ENCODE measurements at places on chromosomes 3 and 15.

DNA sequence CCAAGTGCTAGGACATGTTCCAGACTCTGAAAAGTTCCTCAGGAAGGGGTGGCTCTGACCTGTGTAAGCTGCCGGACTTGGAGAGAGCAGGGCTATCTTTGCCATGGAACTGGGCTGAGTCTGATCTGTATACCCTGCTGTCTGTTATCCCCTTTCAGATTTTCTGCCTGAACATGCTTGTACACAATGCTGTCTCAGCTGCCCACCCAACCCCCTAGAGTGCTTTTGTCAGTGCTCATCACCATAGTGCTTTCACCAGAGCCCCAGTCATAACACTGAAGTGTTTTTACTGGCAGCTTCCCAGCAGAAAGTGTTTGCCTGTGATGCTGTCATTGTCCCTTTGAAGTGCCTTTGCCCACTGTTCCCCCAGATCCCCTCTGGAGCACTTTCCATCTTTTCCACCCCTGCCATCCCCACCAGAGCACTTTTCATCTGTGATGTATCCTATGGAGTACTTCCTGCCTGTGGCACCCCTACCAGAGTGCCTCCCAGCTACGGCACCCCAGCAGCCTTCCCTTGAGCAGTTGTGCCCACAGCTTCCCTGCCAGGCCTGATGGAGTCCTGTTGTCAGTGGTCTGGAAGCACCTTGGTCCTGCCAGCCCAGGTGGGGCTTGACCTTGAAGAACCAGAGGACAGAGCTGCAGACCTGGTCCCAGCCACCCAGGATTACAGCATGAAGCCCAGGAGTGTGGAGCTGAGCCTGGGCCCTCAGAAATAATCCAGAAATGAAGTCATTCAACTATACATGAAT lies 397.7 kb downstream of the DIPK2A start:
- DNase-seq: no peak

GRCh38 chr15:43325039-43325684 lies 5.2 kb downstream of the LCMT2 start:
- DNase-seq: no peak

DNA sequence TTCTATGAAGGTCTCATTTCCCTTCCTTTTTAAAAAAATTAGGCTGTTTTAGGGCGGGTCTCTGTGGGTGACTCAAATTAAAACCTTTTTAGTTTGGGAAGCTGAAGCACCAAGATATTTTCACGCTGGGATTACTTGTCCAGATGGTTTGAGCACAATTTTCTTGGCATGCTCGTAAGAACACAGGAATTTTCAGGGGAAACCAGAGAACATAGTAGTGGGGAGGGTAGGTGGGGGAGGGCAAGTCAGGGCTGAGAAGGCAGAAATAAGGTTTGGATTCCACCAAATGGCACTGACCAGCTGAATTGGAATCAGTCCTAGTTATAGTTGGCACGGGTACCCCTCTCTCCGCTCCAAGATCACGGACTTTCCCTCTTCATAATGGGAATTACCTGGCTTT lies 97.3 kb upstream of the LRIG1 start:
- no peak for DNase-seq

DNA sequence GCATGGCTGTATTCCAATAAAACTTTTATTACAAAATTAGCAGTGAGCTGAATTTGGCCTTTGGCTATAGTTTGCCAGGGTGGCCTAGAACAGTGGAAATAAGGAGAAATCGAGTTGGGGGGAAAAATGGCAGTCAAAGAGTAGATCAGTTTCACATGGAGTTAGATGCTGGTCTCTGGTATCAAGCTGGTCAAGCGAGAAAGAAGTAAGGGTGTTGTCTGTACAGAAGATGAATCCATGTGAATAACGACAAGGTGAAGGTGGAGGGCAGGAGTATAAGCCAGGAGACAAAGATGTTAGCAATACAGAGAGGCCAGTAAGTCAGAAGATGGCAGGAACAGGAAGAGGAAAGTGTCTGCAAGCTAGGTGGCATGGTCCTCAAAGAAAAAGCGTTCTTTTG lies 11.7 kb downstream of the AHSG start:
- no peak for DNase-seq

- DNase-seq: no peak
These were observed 121.9 kb upstream of the STAC start for GRCh38 chr3:36258421-36258820.

GRCh38 chr15:36689012-36689321 lies 109.5 kb downstream of the CDIN1 start:
- DNase-seq: no peak

- no peak for DNase-seq
These were observed 61.5 kb upstream of the MEF2A start for GRCh38 chr15:99504071-99504822.

- DNase-seq: no peak
These were observed 785 bp downstream of the MFSD1 start for GRCh38 chr3:158802409-158803268.

GRCh38 chr3:119098619-119099222 lies 47.2 kb upstream of the TEX55 start:
- no peak for DNase-seq

GRCh38 chr3:10546181-10546624 lies 40.8 kb upstream of the ATP2B2 start:
- DNase-seq: no peak

GRCh38 chr15:67822537-67823313 lies 2.6 kb upstream of the SKOR1 start:
- DNase-seq: no peak

GRCh38 chr3:56782906-56783305 lies 18.8 kb downstream of the ARHGEF3 start:
- DNase-seq: no peak

- DNase-seq: no peak
These were observed 35.9 kb upstream of the TMEM115 start for GRCh38 chr3:50395070-50395860.

DNA sequence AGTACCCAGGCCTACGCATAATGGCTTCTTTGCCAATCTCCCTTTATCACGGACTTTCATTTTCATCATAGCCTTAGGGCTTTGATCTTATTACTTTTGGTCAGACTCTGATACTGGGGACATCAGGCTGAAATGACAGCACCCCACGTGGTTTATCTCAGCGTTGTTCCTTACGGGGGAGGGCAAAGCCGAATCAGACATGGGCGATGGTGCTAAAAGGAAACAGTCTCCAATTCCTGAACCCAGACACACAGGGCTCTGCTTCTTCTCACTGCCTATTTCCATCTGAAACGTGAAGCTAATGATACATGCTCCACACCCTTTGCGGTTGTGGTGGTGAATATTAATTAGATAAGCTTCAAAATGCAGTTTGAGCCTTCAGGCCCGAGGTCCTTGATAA lies 59.4 kb upstream of the CD47 start:
- no peak for DNase-seq

- no peak for DNase-seq
These were observed 192.3 kb downstream of the OCA2 start for GRCh38 chr15:27906802-27907201.

GRCh38 chr3:113654851-113655250 lies 41.6 kb downstream of the USF3 start:
- DNase-seq: no peak

DNA sequence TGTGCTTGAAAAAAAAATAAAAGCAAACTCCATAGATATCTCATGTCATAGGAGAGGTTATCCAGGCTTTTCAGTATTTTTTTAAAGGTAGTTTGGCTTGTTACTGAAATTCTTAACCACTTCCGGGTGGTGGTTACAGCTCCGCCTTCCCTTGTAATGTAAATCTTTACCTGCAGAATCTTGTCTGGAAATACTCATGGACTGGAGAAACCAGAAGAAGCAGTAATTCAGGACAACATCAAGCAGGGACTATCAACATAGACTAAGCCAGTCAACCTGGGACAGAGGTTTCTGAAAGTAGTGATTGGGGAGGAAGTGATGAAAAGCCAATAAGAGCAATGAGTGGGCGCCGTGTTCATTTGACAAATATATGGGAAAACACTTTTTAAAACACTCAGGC lies 78.9 kb upstream of the SKOR1 start:
- DNase-seq: no peak

DNA sequence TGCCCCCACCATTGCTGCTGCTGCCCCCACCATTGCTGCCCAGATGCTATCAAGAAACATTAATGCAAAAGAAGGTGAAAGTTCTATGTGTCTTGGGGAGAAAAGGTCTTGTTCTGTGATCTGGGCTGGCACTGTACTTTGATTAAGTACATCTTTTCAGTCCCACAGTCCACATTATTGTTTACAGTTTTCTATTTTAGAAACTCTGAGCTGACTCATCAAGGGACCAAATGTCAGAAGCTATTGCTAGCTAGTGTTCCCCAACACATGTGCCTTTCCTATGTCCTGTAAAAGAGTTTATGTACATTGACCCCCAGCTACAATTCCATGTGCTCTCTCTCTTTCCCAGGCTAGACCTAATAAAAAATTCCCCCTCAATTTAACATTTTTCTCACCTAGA lies 264.7 kb upstream of the NECTIN3 start:
- DNase-seq: no peak

- no peak for DNase-seq
These were observed 11.9 kb upstream of the BLM start for GRCh38 chr15:90705212-90705611.

DNA sequence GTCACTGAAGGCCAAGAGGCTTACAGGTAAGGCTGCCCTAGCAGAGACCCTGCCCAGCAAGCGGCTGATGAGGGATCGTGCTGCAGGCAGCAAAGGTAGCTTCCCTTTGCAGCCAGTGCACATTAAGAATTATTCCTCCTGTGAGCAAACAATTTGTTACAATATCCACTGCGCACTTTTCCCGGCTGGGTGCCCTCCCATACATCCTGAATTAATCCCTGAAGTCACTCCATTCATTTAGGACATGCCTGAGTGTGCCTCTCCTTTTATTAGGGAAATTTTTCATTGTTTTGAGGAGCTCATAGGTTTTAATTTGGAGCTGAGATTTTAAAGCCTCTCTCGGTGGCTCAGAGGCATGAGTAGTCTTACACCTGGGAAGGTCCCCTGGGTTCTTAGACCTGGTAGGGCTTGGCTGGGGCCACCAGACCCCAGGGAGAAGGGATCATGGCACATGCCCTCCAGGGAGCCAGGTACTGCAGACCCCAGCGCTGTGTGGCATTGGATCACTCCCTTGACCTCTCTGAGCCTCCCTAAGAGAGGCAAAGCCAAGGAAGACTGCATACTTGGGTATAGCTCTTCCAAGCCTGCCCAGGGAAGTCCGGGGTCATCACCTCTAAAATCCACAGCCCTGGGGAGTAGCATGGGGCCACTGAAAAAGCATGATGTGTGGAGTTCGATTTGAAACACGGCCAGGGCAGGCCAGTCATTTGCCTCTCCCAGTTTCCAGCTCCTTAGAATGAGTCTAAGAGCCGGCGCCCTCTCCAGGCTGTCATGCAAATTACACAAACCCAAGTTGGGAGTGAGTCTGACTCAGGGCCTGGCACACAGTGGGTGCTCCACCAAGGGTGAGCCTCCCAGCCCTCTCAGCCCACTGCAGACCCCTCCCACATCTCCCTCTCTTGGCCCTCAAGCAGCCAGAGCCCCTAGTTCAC lies 151.9 kb upstream of the LINGO1 start:
- DNase-seq: no peak

- DNase-seq: no peak
These were observed 76.9 kb upstream of the SLCO2A1 start for GRCh38 chr3:134106580-134106979.

- DNase-seq: no peak
These were observed 50.9 kb upstream of the ARL6 start for GRCh38 chr3:97713634-97714033.

DNA sequence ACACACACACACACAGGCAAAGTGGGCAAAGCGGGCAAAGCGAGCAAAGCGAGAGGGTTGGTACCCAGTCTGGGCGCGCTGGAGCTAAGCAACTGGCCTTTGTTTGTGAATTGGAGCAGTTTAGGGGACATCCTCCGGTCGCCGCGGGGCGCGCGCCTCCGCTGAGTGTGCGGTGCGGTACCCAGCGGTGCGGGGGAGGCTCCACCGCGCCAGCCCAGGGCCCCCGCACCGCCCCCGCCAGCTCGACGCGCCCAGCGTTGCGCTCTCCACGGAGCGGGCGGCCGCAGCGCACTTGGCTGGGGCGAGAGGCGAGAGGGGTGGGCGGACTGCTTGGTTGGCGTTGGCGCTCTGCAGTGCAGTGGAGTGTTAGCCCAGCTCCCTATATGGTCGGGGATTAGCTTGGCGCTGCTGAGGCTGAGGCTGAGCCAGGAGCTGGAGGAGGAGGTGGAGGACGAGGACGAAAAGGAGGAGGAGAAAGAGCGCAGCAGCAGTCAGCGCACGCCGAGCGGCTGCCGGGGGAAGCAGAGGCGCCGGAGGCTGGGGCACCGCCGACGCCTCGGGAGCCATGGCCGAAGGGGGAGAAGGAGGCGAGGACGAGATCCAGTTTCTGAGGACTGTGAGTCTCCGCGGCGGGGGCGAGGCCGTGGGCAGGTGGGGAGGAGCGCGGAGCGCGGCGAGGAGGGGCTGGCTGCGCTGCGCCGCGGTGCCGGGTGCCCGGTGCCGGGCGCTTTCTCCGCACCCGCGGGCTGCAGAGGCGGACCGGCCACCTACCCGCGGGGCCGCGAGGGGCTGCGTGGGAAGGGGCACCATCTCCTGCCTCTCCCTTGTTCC lies at the start of gene RYR3:
RYR3 (plus strand) TSS at position 487 of the 831 bp plus-strand sequence; CDS start at position 566, 79 bp downstream.
- no peak for DNase-seq

- DNase-seq: no peak
These were observed 28.1 kb downstream of the RNU5B-1 start for GRCh38 chr15:65332391-65333147.

- no peak for DNase-seq
These were observed 506 bp upstream of the ATP1B3 start for GRCh38 chr3:141875893-141876380.

GRCh38 chr15:89326316-89326715 lies 8.3 kb downstream of the POLG start:
- no peak for DNase-seq

DNA sequence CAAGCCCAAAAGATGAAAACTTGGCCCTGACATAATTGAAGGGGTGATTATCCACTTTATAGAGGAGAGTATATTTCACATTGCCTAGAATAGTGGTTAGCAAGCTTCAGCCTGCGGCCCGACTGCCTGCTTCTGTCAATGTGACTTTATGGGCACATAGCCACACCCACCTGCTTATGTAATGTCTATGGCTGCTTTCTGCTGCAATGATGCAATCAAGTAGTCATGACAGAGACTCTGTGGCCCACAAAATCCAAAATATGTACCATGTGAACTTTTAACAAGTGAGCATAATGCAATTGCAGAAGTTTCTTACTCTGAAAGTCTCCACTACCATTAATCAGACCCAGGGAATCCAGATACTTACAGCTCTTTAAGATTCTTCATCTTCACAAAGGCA lies 103.1 kb downstream of the LRIG1 start:
- DNase-seq: no peak

DNA sequence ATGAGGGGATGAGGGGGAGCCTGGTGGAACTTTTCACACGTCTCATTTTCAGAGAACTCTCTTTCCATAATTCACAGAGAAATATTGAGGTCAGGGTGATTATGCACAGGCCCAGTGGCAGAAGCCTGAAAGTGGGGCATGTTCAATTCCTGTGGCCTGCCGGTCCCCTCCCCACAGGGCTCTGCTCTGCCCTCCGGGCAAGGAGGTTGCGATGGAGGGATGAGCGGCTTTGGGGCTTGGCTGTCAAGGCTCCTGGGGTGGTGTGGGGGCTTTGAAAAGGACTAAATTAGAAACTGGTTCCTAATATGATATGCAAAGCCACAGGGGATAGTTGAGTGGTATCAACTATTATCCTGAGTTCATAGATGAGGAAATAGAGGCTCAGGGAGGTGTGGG lies 9.2 kb upstream of the KY start:
- no peak for DNase-seq
